ENCODE measurements at places on chromosomes 16 and 17.

DNA sequence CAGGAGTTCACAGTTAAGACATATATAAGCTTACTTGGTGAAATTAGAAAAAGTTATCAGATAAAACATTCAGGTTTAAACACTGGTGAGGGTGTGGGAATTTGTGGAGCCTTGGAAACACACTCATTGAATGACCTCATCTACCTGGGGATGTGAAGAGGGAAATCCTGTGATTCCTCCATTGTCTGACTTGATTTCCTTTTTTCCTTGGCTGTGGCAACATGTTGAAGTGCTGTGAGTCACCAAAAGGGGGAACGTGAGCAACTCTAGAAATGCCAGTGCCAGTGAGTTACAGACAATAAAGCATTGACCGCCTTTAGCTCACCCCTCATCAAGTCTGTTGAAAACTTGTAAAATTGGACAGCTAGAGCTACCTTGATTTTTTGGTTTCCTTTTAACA is 1.8 kb downstream of the HMOX2 start:
- DNase-seq: peak; percentile 52

DNA sequence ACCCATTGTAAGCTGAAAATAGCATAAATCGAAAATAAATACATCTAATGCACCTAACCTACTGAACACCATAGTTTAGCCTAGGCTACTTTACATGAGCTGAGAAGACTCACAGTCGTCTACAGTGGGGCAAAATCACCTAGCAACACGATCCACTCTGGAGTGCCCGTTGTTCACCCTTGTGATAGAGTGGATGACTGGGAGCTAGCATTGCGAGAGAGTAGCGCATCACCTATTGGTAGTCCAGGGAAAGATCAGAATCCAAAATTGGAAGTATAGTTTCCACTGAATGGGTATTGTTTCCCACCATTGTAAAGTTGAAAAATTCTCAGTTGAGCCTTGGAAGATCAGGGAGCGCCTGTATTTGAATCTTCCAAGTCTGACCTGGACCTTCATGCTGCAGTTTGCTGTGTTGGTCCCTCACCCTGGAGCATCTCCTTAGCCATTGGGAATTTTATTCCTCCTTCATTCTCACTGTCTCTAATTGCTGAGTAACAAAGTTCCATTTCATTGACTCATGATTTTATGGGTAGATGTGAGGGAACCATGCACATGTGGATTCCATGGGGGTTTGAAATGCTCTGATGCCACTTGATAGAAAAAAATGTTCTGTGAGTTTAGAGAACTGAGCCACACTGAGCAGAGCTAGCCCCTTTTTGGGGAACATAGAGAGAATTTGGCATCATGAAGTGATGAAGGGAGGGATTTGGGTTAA is 19.6 kb downstream of the AKAP1 start:
- peak; percentile 47 for DNase-seq

DNA sequence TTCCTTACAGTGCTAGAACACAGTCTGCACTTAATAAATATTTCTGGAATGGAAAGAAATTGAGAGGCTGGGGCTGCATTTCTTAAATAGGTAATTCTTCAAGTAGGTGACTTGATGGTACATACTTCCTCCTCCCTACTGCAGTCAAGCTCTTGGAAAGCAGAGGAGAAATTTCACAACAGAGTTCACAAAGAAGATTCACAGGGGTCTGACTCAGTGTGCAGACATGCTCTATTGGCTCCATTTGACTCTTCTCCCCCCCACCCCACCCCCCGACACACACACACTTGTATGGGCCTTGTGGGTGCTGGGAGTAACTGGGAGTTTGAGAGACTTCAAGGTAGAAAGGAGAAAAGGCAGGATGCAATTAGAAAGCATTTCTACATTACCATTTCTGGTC is 6.2 kb upstream of the MYOCD start:
- peak; percentile 20 for DNase-seq

GRCh38 chr17:28335959-28336871 is 654 bp downstream of the TNFAIP1 start:
- peak; percentile 91 for DNase-seq

DNA sequence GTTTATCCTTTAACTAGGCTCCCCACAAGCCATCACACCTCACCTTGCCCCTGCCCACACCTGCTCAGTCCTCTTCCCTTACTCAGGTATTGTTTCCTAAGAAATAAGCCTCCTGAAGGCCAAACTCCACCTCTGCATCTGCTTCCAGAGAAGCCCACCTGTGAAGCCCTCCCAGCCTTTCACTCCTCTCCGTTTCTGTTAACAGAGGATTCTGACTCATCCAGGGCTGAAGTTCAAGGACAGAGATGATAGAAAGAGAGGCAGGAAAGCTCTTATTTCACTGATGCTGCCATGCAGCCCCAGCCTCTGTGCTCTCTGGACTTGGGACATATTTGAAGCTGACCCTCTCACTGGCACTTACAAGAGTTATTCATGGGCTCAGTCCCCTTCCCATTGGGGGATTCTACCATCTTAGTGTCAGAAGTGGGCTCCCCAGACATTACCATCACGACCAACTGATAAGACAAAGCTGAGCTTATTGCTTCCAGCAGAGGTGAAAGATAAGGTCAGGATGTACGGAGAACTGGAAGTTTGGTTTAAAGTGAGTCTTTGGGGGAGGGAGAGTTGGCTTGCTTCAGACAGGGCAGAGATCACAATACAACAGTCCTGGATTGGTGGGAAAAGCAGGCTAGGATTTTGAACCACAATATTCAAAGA is 35.3 kb upstream of the XYLT2 start:
- no peak for DNase-seq

GRCh38 chr17:57874434-57875289 is 24.8 kb upstream of the MRPS23 start:
- peak; percentile 97 for DNase-seq

DNA sequence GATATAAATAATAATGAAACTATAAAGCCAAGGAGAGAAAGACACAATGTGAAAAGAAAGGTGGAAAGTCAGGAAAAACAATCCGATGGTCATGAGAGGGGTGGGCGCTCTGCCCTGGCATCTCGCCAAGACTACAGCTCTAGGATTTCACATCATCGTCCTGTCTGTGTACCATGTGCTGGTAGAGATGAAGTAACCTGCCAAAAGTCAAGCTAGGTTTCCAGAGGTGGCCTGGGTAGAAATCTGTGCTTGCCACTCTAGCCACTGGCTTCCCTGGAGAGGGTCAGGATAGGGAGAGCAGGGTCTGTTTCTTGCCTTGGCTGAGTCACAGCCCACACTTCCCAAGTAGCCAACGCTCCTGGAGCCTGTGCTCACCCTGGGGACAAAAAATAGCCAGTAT is 31.0 kb upstream of the TRAP1 start:
- DNase-seq: no peak

DNA sequence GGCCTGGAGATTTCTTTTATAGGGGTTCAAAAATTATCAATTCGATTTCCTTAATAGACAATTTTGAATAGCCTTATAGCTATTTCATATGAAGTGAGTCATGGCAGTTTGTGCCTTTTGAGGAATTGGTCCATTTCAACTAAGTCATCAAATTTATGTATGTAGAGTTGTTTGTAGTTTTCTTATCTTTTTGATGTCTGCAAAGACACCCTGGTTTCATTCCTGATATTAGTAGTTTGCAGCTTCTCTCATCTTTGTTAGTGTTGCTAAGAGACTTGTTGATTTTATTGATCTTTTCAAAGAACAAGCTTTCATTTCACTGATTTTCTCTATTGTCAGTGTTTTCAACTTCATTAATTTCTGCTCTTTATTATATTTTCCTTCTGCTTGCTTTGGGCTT is 44.2 kb downstream of the N4BP1 start:
- DNase-seq: no peak

- DNase-seq: no peak
These were observed 63.9 kb upstream of the MAF start for GRCh38 chr16:79664407-79664806.

- DNase-seq: no peak
These were observed 58.4 kb downstream of the MEAK7 start for GRCh38 chr16:84446084-84446483.

DNA sequence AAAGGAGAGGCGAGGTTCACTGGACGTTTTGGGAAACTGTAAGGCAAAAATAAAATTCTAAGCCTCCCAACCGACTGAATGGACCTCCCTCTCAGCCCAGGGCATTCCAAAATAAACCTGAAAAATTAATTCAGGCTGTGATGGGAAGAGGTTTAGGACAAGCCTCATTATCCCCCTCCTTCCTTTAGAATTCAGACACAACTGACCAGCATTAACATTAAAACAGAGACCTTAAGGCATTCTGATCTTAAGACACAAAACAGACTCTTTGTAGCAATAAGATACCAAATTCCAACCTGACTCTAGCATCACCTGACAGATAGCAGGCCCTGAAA is 298 bp upstream of the LDHD start:
- no peak for DNase-seq

GRCh38 chr16:27365142-27366089 is 36.6 kb upstream of the IL21R start:
- peak; percentile 54 for DNase-seq

DNA sequence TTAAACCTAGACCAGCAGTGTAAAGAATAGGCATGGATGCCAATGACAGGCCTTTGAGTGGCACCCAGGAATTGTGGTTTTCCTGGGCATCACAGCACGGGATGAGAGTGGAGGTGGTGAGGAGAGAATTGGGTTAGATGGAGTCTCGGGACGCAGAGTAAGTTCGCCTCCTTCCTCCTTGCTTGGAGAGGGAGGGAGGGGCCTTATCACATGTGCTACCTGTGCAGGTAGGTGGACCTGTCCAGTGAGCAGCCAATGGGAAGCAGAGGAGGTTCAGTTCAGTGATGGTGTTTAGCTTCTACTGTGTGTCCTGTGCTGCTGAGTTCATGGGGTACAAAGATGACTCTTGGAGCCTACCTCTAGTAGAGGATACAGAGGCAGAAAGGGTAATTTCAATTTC is 14.9 kb downstream of the YPEL2 start:
- DNase-seq: no peak

GRCh38 chr17:74062234-74062633 is 141.2 kb upstream of the RPL38 start:
- no peak for DNase-seq

GRCh38 chr16:57828272-57829161 is 26.2 kb upstream of the KIFC3 start:
- no peak for DNase-seq

- no peak for DNase-seq
These were observed 13.9 kb downstream of the ZFPM1 start for GRCh38 chr16:88466949-88467348.

- DNase-seq: no peak
These were observed 10.2 kb downstream of the CD300LG start for GRCh38 chr17:43857141-43857540.

GRCh38 chr16:84565669-84566495 is 52.0 kb downstream of the COTL1 start:
- no peak for DNase-seq

GRCh38 chr17:59094861-59095530 is 11.7 kb downstream of the TRIM37 start:
- DNase-seq: no peak

GRCh38 chr17:77737442-77738265 is 220.8 kb upstream of the TNRC6C start:
- no peak for DNase-seq

DNA sequence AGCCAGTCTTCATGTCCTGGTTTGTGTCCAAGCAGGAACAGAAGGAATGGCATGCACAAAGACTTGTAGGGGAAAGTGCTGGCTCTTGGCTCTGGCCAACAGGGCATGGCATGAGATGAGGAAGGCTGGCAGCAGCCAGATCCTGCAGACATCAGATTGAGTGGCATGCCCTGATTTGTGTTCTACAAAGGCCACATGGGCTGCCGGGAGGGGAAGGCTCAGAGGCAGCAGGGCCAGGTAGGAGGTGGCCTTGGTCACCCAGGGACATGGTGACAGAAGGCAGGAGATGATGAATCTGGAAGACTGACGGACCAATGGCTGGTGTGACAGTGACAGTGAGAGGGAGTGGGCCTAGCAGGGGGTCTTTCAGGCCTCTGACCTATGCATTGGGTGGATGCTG is 33.7 kb downstream of the SMPD3 start:
- no peak for DNase-seq

DNA sequence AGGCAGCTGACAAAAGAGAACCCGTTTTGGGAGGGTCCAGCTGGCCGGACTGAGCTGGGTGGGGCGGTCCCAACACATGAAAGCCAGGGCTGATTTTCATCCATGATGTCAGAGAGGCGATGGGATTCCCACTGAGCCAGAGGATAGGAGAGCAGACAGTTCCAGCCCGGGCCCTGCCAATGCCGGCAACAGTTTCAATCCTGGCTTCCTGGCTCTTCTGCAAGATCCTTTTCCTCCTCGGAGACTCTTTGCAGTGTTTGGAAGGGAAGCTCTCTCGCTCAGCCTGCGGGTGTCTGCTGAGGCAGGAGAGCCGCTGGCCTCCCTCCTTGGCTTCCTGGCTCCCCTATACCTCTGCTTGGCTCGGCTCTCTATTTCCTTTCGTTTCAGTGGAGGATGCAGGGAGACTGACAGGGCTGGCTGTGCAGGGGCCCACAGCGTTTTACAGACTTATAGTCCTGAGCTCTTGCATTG is 145.5 kb upstream of the SOX9 start:
- DNase-seq: peak; percentile 63

DNA sequence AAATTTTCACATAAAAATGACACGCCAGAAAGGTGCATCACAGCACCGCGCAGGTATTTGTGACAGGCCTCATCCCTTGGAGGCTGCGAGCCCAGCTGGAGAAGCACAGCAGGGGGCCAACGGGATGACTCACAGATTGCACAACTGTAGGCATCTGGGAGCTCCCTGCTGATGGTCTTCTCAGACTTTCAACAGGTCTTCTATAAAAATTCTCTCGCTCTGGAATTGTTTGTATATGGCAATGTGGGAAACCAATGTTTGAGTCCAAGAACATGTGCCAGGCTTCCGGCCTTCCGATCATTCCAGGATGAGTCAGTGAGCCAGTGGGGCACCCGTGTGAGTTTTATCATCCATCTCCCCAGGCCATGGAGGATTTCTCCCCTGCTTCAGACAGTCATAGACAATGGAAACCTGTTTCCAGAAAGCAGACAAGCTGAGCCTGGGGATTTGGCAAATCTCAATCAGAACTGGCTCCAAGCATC is 24.1 kb upstream of the ADORA2B start:
- DNase-seq: peak; percentile 97

- DNase-seq: no peak
These were observed 256.1 kb upstream of the RPL38 start for GRCh38 chr17:73947281-73947965.

- DNase-seq: no peak
These were observed 157.2 kb upstream of the AXIN2 start for GRCh38 chr17:65718601-65719000.
